ENCODE measurements at places on chromosomes 11 and 22.

DNA sequence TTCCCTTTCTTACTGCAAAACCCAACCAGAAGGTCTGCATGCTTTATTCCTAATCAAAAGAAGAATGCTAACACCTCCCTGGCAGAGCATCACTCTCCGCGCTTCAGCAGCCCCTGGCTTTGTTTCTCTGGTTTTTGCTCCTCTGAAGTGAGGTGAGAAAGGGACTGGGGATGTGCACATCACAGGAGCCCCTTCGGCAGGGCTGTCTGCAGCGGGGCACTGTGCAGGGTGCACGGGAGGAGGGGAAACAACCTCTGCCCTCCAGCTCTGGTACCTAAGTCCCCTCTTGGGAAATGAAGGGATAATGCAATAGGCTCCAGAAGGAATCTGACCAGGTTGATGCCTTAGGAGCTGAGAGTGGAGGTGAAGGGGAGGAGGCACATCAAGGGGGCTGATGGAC, 312.7 kb downstream of the NTM start:
- DNase-seq = no peak

DNA sequence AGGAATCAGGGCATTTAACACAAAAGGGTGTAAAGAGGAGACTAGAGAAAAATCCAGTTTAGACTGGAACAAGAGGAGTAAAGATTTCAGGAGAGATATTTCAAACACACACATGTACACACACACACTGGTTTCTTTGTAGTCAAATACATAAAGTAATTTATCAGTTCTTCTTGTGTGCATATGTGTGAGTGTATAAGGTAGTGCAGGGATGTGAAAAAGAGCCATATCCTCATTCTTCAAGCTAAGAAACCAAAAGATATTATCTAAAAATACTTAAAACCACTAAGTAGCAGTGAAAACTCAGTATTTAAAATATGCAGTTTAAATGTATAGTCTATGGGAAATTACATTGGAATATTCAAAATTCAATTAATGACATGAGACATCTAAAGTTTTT, 52.5 kb upstream of the CARD18 start:
- no peak for DNase-seq

GRCh38 chr11:47524291-47524874, 28.5 kb downstream of the CELF1 start:
- no peak for DNase-seq

DNA sequence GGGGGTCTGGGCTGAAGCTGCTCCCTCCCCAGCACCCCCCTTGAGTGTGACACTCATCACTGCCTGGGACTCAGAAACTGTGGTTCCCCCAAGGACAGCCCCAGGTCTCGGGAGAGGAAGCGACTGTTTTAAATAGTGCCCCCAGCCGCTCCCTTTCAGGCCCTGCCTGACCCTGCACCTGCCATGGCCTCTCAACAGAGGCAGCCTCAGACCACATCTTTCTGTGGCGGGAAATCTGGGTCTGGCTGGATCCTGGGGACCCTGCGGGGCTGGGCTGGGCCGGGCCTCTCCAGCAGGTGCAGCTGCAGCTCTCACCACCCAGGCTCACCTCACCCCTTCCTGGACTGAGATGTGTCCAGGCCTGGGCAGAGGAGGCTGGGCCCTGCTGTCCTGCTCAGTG, 3.7 kb upstream of the IGLL1 start:
- no peak for DNase-seq

DNA sequence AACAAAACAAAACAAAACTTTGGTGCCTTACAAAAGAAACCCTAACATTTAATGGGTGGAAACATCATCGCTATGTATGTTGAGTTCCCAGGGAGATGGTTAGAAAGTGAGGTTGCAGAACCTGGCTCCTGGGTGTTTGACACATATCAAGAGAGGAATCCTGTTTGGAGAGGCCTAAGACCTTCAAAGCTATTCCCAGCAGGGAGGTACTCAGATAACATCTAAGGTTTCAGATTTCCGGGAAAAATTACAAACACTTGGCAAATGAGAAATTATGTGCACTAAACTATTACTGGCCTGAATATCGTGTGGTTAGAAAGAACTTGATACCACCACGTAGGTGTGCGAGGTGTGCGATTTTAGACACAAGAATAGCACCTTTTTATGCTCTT, 18.5 kb downstream of the TRIM5 start:
- no peak for DNase-seq

DNA sequence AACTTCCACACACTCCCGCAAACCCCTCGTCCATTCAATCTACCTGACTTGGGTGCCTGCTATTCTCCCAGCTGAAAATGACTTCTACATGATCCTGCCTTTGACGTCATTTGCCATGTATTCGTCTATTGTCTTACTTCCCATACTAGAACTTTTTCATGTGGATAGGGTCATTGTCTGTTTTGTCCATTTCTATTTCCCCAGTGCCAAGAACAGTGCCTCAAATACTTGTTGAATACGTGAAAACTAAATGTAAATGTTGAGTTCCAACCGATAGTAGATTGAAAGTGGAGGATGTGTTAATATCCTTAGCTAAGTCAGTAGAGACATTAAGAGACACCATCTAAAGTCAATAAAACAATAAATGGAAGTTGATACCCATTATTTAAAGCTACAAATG, 935 bp downstream of the TRIM68 start:
- no peak for DNase-seq

- DNase-seq = no peak
Observed at GRCh38 chr11:70509476-70509875, 111.1 kb downstream of the CTTN start.

DNA sequence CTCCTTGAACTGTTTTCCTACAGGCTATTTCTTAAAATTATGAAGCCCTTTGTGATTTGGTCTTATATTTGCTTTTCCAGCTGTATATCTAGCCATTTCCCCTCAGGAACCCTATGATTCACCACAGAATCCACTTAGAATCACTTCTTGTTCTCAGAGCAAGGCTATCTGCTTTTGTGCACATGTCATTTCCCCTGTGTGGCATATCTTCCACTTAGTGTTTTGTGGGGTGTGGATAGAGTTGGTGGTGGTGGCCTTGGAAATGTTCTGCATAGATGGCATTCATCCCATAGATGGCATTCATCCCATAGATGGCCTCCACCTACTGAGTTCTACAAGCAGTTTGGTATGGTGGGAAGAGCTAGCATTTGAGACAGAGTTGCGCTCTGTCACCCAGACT, 44.7 kb downstream of the SWAP70 start:
- DNase-seq = no peak

GRCh38 chr22:22710719-22711531, 66.5 kb downstream of the GGTLC2 start:
- DNase-seq = no peak

All from NCI-H1105 (cell line).